ENCODE measurements at places on chromosomes 11 and 22.
A peak's percentile ranks its signal among the peaks of the same experiment; 100 is the strongest.

DNA sequence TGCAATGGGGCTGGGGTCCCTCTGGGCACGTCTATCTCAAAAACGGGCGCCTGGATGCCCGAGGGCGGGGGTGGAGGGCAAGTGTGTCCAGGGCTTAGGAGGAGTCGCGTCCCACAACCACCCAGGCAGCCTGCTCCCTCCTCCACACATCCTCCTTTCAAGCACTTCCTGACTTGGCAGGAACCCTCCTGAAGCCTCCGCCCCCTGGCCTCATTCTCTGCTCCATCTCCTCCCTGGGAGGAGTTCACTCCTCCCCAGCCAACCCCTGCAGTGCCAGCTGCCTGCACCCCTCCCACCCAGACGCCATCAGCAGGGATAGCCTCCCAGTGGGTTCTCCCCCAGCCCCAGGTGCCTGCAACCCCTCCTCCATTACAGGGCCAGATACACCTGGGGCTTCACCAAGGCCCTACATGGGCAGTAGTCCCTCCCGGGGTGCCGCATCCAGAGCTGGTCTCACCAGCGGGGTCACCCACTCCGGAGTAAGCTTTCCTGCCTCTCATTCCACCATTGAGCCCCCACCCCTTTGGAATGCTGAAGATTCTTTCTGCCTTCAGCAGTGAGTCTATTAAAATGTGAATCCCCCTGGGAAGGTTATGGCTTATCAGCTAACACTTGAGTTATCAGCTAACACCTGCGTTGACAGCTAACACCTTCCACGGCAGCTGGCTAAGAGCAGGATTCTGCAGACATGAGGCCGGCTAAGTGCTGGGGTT, 24.4 kb downstream of the RTN4R start:
- DNase-seq: peak; percentile 70

DNA sequence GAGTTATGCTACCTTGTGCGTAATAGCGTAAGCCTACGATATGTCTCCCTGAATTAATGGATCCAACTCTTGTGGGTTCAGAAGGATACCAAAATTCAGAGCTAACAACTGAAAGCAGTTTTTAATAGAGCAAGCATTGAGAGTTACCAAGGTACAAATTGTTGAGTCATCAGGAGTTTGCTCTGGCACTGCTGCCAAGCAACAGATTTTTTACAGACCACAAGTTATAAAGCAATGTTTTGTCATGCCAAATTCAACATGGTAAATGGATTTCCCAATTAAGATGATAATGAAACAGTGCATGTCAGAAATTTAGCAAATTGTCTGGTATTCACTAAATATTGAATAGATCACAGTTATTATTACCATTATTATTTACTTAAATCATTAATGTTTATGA, 295.6 kb downstream of the NELL1 start:
- no peak for DNase-seq

- no peak for DNase-seq
These were observed 648.6 kb downstream of the TBC1D22A start for GRCh38 chr22:47411006-47411405.

GRCh38 chr22:46931414-46931813, 169.0 kb downstream of the TBC1D22A start:
- DNase-seq: peak; percentile 29

DNA sequence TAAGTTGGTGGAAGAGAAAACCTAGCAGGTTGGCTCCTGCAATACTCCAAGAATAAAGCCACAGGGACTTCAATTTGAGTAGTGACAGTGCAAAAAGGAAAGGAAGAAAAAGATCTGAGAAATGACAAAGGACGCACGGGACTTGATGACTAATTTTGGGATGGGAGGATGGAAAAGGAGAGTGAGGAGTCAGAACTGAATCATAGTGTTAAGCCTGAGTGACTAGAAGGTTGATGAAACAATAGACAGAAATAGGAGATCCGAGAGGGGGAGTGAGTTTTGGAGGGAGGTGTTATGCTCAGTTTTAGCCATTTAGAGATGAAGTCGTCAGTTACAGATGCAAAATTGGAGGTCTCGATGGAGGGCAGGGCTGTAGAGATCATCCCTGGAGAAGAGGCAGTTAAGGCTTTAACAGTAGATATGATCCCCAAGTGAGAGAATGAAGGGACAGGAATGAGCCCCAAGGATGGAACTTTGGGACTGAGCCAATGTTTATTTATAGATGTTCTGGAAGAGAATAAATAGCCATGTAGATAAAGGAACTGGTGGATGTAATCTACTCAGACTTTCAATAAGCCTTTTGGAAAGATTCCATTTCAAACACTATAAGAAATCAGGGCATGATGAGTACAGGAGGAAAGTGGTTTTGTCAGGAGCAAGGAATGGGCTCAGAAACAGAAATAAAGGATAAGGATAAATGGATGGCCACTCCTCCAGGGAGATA, 108.9 kb upstream of the NCAM1 start:
- no peak for DNase-seq

DNA sequence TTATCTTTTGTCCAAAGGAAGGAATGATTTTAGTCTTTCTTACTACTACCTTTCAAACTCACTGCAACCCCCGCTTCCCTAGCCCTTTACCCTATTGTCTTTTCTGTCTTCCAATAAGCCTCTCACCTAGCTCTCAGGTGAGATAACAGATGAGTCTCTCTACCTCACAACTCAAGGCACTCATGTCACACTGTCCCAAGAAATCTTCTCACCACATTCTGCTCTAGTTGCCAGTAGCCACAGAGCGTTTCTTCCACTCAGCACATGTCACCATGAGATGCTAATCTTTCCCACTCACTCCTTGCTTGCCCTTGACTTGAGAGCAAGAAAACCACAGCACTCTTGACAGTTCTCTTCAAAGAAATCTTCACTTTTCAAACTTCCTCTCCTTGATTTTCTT, 32.7 kb upstream of the TMEM41B start:
- DNase-seq: no peak

DNA sequence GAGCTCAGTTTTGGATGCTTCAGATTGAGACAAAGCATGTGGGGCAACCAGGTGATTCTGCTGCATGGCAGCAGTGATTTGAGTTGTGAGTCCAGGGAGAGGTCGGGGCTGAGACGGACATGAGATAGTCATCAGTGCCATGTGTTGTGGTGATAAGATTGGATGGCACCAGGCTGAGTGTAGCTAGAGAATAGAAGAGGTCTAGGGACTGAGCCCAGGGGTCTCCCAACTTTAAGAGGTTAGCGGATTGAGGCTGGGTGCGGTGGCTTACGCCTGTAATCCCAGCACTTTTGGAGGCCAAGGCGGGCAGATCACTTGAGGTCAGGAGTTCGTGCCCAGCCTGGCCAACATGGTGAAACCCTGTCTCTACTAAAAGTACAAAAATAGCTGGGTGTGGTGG, 6.3 kb upstream of the CTSD start:
- no peak for DNase-seq

GRCh38 chr11:91406009-91406408, 818.6 kb upstream of the FAT3 start:
- no peak for DNase-seq

- DNase-seq: peak; percentile 39
These were observed 32.7 kb upstream of the ACCSL start for GRCh38 chr11:44014968-44015623.

- no peak for DNase-seq
These were observed 2.5 kb upstream of the TTLL8 start for GRCh38 chr22:50060441-50061140.

DNA sequence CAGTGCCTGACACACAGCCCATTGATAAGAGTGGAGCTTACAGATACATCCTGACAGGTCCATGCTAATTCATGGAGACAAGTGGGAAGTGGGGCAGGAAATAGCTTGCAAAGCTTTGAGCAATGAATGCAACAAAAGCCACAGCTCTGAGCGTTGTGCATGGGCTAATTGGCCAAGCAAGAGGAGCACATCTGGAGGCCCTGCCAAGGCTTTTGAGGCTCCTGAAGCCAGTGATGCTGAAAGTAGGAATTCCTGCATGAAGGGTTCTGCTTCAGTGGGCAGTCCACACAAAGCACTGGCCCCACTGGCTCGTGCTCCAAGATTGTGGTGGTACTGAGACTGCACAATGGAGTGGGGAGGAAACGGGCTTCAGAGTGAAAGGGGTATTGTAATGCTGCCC, 103.8 kb upstream of the CSNK2A3 start:
- no peak for DNase-seq

- DNase-seq: no peak
These were observed 47.0 kb upstream of the CCDC89 start for GRCh38 chr11:85732965-85733364.

- peak; percentile 39 for DNase-seq
These were observed 8.5 kb downstream of the HMBS start for GRCh38 chr11:119092880-119093842.

GRCh38 chr22:40620464-40621046, 16.0 kb downstream of the MRTFA start:
- DNase-seq: peak; percentile 75

DNA sequence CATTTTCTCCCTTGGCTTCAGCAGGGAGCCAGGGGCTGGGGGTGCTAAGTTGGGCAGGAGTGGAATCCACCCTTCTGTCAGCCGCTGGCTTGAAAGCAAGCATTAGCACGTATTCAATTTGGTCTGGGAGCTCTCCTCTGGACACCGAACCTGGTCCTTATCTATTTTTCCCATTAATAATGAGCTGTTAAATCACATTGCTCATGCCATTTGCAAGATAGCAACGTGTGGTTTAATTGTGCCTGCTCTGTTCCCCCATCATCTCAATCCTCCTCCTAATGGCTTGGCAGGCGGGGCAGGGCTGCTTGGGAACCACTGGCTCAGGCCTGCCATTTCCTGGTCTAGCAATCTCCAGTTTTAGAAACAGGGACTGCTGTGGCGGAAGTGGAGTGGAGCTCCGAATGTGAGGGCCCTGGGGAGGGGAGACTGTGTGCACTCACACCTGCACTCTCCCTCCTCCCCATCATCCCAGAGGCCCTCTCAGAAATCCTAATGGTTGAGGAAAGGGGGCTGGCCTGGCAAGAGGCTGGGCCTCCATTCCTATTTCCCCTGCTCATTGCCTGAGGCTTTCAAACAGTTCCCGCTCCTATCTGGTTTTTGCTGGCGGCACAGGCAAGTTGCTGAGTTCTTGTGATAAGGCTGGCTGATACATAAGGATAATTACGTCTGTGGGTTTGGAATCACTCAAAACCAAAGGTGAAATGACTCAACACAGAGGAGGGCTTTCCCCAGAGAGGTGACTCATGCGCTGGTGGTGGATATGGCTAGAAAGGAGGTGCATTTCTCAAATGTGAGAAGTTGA, 201.2 kb upstream of the E2F8 start:
- DNase-seq: peak; percentile 97

DNA sequence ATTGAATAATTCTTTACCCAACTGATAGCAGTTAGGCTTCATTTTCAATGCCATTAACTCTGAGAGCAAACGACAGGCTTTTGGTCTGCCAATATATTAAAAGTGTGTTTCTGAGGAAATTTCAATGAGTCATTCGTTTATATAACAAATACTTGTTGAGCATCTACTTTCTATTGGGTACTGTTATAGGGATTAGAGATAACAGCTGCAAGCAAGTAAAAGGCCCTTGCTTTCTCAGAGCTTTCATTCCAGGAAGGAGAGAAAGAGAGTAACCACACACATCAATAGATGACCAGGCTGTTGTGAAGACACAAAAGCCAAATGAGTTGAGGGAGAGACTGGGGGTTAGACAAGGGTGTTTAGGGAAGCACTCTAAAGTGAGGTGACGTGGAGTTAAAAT, 35.7 kb downstream of the CD44 start:
- peak; percentile 74 for DNase-seq

DNA sequence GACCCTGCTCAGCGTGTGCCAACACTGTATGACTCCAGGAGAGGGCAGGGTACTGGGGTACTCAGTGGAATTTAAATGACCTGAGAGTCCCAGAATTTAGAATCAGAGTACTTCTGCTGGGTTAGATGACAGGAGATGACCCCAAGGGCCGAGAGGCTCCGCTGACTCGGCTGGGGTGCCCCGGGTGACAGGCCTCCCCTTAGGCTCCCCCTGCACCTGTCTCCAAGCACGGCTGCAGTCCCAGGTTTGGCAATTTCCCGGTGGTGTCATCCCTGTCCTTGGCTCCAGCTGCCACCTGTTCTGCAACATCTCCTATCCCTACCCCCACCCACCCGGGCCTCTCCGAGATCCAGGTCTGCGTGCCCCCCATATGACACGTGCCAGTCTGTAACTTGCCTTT, 1.3 kb downstream of the ACTN3 start:
- DNase-seq: no peak

GRCh38 chr11:9716275-9717039, 52.6 kb downstream of the SWAP70 start:
- DNase-seq: peak; percentile 74

- no peak for DNase-seq
These were observed 495.5 kb downstream of the MIAT start for GRCh38 chr22:27152883-27153282.

GRCh38 chr11:26951809-26952515, 42.0 kb upstream of the FIBIN start:
- no peak for DNase-seq
